ENCODE measurements at places on chromosomes 1 and 21.

DNA sequence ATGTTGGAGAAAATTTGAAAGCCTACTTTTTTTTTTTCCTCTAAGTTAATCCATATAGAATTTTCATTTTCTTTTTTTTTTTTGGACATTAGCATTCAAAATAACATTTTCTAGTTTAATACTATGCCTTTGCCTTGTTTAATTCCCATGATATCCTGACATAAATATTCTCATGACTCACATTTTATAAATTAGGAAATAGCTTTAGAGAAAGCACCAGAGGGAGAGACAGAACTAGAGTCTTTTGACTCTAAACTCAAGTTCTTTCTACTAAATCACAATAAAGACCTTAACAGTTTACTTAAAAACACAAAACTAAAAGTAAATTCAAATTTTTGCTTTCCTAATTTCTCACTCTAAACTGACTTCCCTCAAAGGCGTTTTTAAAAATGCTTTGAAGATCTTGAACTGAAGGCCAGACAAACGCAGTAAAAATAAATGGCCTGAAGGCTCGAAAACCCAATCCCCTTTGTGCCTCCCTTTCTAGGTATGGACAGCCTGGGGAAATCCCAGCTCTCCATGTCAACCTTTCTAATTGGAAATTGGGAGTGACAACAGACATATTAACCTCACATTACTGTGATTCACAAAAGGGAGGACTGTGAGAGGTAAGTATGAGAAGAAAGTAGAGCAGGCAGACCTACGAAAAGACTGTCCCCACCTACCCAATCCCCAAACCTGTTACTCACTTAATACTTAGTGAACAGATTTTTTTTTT, 104.6 kb downstream of the ENAH start:
- DNase-seq, result no peak

- no peak for DNase-seq
These were observed 9.3 kb upstream of the CACYBP start for GRCh38 chr1:174990382-174990999.

DNA sequence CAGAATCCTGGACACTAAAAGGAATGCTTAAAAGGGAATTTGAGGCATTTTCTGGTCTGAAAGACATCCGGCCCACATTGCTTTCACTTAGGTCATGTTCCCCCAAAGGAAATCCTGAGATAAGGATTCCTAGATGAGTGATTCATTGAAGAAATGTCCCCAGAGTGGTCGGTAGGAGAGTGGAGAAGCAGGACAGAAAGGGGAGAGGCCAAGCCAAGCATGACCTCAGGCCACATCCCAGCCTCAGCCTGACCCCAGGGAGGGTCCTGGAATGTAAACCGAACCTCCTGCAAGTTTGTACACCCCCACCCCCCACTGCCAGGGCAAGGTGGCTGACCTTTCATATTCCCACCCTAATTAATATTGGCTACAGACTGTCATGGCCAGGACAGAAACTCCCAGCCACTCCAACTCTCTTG, 16.6 kb downstream of the HIVEP3 start:
- DNase-seq, result no peak

GRCh38 chr1:92544756-92545165, 58.0 kb upstream of the GFI1 start:
- DNase-seq, result no peak

DNA sequence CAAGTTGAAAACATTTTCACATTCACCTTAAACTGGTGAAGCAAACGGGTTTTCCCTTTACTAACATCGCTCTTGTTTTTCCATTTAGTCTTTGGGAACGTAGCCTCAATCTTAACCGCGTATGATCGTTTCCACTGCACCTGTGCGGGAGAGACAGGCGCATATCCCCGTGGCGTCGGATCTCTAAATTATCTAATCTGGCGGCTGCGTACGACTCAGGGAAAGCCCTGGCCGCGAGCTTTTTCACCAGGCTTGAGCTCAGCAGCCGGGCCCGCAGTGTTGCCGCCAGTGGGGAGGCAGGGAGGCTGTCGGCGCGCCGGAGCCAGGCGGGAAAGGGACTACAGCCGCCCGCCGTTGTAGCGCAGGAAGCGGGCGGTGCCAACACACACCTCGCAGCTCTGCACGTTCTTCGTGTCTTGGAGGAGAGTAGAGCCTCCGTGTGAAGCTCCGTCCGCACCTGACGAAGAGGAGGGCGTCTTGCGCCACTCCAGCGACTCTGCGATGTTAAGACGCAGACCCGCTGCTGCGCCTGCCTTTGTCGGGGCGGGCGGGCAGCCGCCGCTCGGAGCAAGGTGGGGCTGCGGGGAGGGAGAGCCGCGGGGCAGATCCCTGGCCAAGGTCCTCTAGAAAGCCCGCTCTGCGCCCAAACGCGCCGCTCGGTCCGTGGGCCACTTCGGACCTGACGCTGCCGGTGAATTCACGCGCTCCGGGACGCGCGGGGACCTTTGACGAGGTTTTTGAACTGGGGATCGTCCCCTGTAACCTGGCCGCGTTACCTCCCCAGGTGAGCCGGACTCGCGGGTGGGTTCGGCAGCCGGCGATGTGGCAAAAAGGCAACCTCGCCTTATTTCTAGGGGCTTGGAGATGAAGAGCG, 18.5 kb upstream of the TBX15 start:
- DNase-seq, result no peak

- peak; percentile 84 for DNase-seq
These were observed 832 bp downstream of the HCN3 start for GRCh38 chr1:155277902-155278688.

GRCh38 chr1:59007820-59008598, 224.2 kb upstream of the JUN start:
- DNase-seq, result peak; percentile 53

- DNase-seq, result no peak
These were observed 2.4 kb downstream of the EPS15 start for GRCh38 chr1:51516649-51517158.

DNA sequence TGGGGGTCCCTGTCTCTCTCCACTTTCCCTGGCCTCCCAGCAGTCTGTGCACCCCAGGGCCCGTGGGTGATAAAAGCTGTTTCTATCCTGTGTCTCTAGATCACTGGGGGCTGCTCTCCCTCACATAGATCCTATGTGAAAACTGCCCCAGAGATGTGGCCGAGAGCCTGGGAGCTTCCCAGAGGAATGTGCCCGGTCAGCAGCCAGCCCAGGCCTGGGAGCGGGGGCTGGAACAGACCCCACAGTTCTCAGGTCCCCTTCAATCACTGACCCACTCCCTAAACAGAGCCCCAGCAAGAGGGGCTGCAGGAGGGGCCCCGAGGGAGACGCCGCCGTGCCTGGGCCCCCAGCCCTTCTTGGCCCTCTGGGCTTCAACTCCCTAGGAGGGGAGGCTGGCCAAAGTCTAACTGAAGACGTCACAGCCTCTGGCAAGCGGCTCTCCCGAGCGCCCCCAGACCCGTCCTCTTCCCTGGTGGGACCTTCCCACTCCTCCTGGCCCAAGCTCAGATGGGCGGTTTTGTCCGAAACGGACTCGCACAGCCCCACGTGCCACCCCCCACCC, 403 bp downstream of the MXRA8 start:
- no peak for DNase-seq

- no peak for DNase-seq
These were observed 40.3 kb upstream of the CCDC27 start for GRCh38 chr1:3711780-3712451.

GRCh38 chr1:240646571-240647240, 34.8 kb upstream of the GREM2 start:
- no peak for DNase-seq

- no peak for DNase-seq
These were observed 99.0 kb upstream of the C1orf105 start for GRCh38 chr1:172321451-172321850.

- DNase-seq, result no peak
These were observed 6.5 kb downstream of the IRF2BP2 start for GRCh38 chr1:234603221-234604204.

DNA sequence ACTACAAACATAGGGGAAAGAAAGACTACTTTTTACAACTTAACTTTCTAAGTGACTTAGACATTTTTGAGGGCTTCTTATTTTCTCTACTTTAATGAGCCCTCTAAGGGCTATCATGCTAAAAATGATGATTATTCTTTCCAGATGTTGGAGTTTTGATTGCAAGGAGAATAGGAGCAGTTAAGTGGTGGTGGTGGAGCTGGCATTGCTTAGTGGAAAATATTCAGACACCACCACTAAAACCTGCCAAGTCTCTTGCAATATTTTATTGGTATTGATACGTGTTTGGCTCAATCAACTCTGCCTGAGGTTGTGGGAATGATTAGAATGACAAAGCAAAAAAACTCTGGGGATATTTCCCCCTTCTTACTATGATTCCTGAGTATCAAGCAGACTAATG, 82.6 kb upstream of the PTGFR start:
- no peak for DNase-seq

DNA sequence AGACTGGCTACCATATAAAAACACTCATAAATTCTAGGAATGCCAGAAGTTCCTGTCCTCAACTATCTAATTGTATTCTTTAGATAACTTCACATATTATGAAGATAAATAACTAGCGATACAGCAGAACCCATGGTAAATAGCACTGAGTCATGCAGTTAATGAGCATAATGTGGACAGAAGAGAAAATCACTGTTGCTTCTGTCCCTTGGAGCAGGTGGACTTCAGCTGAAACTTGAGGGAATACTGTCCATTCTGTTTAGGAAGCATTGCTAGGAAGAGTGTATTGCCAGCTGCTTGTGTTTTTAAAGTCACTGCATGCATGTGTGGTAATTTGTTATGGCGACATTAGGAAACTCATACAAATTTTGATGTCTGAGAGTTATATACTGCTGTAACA, 854.4 kb downstream of the LTN1 start:
- DNase-seq, result no peak

DNA sequence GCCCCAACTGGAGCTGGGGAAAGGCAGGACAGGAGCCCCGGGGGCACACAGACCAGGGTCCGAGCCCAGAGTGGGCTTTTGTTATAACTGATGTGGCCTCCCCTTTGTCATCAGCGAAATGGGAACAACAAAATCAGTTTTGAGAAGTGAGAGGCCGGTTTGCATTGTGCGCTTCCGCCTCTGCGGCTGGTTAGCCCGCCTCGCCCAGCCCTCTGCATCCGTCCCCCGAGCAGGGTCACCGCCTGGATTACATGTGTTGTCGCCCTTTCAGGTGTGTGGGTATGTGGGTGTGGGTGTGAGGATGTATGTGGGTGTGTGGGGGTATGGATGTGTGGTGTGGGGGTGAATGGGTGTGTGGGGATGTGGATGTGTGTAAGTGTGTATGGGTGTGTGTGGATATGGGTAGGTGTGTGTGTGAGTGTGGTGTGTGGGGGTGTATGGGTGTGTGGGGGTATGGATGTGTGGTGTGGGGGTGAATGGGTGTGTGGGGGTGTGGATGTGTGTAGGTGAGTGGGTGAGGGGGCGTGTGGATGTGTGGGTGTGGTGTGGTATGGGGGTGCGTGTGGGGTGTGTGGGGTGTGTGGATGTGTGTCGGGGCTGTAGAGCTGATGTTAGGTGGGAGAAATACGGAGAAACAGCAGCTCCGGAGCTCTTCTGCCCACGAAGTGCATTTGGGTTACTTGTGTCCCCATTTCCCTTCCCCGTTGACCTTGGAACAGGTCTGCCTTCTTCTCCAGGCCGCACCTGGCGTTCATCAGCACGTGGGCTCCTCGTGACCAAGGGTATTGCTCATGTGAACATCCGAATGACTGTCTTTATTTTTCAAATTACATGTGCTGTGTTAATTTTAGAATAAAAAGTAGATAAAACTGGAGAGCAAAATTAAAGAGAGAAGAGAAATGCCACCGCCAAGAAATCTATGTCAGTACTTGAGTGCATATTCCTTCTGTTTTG, 67.6 kb downstream of the FHAD1 start:
- DNase-seq, result no peak

DNA sequence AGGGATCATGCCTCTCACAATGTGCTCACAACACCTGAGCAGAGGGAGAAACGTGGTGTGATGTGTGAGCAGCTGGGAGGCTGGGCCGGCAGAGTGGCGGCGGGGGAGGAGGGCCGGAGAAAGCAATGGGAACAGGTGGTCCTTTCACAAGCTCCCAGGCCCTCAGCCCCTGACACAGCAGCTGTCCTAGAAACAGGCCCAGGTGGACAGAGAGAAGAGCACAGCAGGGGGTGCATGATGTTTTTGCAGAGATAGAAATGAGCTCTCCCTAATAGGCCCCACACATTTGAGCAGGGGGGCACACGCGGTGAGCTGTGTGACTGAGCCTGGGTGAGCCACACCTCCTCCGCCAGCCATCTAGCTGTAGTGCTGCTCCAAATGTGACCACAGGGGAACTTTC, 7.6 kb upstream of the RGS16 start:
- DNase-seq, result peak; percentile 9

DNA sequence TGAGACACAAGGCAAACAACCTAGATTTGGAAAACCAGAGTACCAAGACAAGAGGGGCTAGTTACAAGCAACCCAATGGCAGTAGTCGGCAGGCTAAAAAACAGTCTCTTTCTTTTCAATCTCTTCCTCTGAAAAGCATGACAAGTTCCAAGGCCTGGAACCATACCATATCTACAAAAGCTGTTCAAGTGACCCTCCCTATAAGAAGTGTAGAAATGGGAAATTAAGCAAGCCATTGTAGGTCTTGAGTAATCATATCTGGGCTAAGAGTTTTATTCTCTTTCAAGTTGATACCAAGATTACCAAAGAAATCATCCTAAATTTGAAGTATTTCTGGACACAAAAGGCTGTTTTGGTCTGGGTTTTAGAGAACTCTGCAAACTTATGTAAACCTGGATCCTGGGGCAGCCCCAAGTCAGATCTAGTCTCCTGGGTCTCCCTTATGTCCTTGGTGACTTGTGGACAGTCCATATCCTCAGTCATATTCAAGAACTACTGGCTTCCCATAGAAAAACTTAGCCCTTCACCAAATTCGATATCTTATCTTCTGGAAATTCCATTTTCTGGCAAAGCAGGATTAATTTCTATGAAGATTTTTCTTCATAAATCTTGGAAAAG, 24.7 kb downstream of the FMO3 start:
- DNase-seq, result no peak

DNA sequence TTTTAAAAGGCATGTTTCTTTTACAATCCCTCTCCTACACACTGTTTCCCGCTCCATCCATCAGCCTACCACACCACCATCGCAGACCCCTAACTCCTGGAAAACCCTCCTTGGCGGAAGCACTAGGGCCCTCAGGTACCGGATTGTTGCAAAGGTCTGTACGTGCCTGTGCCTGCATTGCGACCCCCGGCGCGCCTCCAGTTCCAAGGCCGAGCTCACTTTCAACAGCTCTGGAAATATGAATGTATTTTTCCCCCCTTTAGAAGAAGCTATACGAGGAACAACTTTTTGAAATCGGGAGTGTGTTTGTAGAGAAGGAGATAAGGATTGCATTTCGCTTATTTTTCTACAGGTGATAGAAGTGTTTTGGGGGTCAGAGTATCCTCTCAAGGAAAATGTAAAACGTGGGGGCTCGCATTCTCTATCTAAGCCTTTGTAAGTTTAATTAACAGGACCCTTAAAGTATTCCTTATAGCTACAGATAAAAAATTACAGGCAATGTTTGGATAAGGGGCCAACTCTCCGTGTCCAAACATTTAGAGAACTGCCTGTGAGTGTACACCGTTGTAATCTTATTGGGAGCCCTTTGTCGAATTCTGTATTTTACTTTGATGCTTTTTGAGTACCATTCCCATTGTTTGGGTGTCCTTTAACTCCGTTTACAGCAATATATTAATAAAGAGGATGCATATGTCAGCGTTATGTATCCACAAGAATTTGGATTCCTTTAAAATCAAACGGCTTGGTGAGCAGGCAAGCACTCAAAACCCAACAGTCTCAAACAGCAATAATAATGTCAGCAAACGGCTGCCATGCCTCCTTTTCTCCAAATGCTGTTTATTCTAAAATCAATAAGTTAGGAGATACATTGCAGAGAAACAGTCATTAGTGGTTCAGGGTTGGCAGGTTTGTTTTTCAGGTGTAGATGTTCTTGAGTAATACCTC, 5.9 kb downstream of the PRRX1 start:
- no peak for DNase-seq

GRCh38 chr1:6580119-6580592, 362 bp downstream of the ZBTB48 start:
- DNase-seq, result no peak

Data from stimulated activated naive CD8-positive, alpha-beta T cell treated with anti-CD3 and anti-CD28 coated beads, Interleukin-15, Interleukin-2, amounts not matched to agents 100 U/mL and 50 U/mL, for 24 hours (primary cell).